ENCODE measurements at places on chromosomes 3 and 15.
A peak's percentile ranks its signal among the peaks of the same experiment; 100 is the strongest.

- DNase-seq: no peak
Observed at GRCh38 chr3:172786036-172786435, 35.5 kb downstream of the ECT2 start.

DNA sequence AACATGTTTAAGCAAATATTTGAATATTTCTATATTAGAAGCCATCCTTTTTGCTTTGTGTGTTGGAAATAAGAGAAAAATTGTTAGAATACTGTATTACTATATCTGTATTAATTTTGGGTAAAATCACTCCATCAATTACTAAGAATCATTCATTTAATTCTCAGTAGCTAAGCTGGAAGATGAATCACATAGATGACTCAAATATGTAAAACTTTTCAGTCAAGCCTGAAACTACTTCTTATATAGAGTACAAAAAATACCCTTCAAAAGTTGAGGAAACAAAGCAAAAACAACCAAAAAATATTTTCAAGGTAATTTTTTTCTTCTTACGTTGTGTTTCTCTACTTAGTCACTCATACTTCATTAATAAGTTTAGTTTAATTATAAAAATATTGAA, 205.7 kb upstream of the ROBO1 start:
- DNase-seq: no peak

DNA sequence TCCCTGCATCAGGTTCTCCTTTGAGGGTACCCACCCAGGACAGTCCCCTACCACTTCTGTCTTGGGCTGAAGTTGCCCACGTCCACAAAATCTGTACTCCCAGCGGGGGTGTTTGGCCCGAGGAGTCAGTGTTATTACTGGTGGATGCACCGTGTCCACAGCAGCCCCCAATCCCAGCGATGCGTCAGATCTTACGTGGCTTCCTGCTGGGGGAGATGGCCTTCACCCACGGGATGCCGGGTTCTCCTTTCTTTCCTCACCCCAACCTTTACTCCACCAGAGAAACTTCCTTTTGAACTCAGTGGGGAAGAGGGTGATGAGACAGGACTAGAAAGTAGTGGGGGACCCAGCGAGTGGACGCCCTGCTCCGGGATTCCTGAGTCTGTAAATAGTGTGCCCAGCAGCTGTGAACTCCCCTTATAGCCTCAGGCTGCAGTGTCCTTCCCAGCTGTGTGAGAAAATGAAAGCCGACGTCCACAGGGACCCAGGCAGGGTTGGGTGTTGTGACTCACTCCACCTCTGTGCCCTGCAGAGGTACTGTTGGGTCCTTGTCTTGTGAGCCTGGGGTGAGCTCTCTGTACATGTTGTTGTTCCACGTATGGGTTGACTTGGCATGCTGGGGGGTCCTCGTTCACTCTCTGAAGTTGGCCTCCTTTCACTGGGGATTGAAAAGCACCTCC, 31.5 kb downstream of the CRTAP start:
- no peak for DNase-seq

DNA sequence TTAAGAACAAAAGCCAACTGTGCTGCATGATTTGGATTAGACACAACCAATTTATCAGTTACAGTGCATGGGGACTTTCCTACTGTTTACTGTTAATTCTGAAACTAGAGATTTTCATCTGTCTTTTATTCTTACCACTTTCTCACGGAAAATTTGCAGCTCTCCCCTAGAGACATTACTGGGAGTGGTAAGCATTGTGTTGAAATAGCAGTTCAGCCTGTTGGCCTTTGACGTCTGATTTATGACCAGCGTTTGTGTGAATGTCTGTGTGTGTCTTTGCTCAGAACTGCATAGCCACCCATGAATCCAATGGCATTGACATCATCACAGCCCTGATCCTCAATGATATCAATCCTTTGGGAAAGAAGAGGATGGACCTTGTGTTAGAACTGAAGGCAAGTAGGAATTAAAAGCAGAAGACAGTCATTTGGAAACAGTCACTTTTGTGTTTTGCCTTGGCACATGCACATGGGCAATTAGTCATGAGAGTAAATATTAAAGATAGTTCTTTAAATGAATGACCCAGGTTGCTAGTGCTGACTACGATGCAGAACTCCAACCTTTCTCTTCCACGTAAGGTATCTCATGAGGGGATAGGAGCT, 202.2 kb upstream of the BHLHE40 start:
- no peak for DNase-seq

- DNase-seq: no peak
Observed at GRCh38 chr3:32148351-32148750, 41.9 kb downstream of the GPD1L start.

GRCh38 chr3:69823743-69824142, 84.5 kb downstream of the MITF start:
- DNase-seq: no peak

- no peak for DNase-seq
Observed at GRCh38 chr3:86416334-86416733, 574.6 kb downstream of the VGLL3 start.

DNA sequence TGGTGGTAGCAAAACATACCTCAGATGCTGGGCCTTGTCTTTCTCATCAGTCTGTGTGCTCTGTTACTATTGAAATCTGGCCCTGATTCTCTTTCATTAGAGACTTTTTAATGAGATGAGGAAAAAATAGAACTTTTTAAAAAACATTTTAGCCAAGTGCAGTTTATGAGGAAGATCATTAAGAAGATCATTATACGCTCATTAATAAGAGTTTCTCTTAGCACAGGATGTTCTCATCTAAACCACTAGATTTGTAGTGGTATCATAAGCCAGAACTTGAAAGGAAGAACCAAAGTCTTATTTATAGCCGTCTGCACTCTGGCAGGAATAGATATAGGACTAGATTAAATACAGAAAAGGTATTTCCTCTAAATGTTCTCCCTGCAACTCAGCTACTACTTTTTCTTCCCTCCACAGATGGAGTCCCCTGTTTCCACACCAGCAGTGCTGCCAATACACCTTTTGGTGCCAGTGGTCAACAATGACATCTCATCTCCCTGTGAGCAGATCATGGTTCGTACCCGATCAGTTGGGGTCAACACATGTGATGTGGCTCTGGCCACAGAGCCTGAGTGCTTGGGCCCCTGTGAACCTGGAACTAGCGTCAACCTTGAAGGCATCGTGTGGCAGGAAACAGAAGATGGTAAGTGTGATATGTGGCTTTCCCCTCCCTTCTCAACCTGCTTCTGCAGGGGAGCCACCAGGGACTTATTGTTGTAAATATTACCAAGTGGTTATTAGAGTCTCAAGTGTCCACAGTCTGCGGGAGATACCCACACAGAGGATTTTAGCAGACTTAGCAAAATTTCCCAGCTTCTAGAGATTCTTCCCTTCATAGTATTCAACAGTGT, 152.8 kb downstream of the RBPMS2 start:
- no peak for DNase-seq

DNA sequence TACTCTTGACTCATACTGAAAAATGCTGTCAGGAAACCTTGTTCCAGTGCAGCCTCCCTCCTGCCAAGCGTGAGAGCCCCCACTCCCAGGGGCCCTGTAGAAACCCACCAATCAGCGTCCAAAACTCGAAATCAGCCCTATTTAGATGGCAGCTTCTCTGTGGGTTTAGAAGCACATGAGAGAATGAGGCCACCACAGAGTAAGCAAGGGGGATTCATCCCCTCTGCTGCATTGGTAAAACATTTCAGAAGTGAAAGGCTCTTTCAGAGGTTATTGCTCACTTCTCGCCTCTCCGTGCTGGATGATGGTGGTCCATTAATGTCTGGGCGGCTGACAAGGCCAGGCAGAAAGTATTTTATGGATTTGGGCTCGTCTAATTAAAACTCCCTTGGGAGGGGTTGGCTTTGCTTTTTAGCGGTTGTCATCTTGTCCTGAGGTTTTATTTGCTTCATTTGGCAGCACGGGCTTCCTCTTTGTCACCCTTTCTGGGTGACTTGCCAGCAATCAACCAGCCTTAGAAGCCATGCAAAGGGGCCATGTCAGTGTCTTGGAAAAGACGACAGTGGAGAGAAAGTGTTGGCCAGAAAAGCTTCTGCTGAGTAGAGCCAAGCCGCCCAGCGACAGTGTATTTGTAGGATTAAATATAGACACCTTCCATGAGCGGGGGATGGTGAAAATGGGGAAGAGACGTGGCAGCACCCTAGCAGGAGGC, 145.5 kb downstream of the ATP10A start:
- DNase-seq: no peak

GRCh38 chr15:74213858-74214284, 11.3 kb upstream of the STRA6 start:
- DNase-seq: no peak

GRCh38 chr3:68057637-68058320, 403.4 kb upstream of the SUCLG2 start:
- no peak for DNase-seq

DNA sequence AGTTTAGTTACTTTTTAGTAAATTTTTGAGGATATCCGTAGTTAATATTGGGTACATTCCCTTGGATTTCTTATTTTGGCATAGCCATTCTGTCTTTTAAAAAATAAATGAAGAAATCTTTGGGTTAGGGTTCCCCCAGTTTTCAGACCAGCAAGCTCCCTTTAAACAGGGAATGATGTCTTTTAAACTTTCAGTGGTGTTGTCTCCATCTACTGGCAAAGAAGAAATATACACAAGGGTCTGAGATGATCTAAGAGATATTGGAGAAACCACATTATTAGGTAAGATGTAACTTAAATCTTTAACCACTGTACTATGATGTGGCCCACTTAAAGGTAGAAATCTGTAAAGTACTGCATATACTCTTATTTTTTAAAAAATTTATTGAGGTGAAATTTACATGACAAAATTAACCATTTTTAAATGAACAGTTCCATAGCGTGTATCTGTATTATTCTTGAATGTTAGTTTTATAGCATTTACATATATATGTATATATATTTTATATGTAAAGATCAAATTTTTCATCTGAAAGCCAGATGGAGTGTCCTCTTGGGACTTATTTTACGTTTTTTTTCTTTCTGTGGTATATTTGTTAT, 35.1 kb upstream of the EIF3J start:
- DNase-seq: peak; percentile 54

DNA sequence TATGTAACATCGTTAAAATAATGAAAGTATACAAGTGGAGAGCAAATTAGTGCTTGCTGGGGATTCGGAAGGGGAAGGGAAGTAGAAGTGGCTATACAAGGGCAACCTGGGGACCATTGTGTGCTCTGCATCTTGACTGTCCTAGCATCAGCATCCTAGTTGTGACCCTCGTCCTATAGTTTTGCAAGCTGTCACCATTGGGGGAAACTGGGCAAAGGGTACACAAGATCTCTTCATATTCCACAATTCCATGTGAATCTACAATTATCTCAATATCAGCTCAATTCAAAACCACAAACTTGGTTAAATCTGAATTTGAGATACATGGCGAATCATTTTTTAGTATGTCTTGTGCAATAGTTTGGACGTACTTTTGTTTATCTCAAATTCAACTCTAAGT, 30.9 kb downstream of the WNT7A start:
- no peak for DNase-seq

DNA sequence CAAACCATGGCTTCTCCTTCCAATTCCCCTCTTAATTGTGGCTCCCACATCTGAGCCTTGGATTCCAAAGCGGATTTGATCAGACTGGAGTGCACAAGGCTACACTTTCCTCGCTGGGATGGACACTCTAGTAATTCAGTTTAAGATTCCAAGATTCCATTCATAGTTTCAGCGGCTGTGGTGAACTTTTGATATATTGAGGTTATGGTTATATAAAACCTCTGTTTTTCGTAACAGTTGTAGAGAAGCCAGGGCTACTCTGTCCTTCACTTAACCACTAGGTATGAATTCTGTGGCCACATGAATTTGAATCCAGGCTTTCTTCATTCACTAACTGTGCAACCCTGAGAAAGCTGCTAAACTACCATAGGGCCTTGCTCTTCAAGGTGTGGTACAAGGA, 67.9 kb upstream of the KY start:
- no peak for DNase-seq

DNA sequence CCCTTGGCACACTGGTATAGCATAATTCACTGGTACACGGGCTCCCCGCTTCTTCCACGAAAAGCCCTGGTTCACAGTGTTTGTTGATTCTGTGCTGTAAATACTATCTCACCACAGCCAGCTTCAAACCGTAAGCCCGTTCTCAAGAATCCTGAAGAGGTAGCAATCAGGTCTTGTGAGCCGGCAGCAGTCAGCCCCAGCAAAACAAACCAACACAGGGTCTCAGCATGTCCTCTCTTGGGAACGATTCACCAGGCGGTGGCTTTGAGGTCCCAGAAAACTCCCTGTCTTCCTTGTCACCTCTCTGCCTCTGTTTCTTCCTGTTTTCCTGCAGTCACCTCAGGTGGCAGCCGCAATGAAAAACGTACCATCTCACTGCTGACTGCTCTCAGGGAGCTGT, 19.1 kb upstream of the FAM3D start:
- DNase-seq: no peak

- peak; percentile 68 for DNase-seq
Observed at GRCh38 chr3:132726341-132726823, 4.2 kb upstream of the NPHP3 start.

- DNase-seq: no peak
Observed at GRCh38 chr15:63037976-63038720, 4.4 kb upstream of the TPM1 start.

GRCh38 chr3:123861081-123861836, 22.9 kb downstream of the MYLK start:
- DNase-seq: no peak

- DNase-seq: no peak
Observed at GRCh38 chr3:60403866-60404265, 847.4 kb downstream of the FHIT start.

DNA sequence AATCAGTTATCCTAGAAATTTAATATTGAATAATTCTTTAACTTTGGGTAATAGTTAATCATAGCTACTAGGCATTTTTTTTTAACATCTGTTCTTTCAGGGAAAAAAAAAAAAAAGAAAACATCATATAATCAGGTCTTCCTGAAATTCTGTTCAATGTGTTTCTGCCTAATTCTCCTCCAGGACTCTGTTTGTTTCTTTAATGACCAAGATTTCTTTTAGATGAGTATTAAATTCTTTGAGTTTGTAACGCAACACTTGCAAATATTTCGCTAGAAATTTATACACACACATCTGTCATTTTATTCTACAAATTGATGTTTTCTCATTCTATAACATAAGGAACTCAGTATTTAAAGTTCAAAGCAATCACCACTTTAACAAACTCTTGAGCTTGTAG, 56.7 kb downstream of the ALCAM start:
- no peak for DNase-seq

GRCh38 chr3:139534992-139535879, 4.3 kb downstream of the RBP1 start:
- no peak for DNase-seq

- DNase-seq: no peak
Observed at GRCh38 chr3:123773681-123774431, 110.3 kb downstream of the MYLK start.

- peak; percentile 35 for DNase-seq
Observed at GRCh38 chr3:66407611-66408218, 93.1 kb downstream of the LRIG1 start.

GRCh38 chr3:36575241-36575640, 189.1 kb downstream of the DCLK3 start:
- DNase-seq: no peak

DNA sequence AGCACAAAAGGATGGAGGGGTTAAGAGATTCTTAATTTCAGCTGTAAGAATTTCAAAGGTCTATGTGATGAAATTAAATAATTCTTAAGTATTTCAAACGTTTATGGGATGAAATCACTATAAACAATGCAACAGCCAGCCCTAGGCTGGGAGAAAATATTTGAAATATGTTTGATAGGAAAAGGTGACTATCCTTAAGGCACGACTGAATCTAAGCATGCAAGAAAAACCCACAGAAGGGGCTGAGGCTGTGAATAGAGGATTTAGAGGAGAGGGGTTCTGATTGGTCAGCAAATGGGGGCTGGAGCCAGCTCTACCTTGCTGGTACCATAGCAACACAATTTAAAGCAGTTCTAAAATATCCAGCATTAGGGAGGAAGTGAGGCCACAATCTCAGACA, 220.8 kb upstream of the ATP10A start:
- DNase-seq: no peak
